Astrocyte (in vitro differentiated cells and primary cell): ENCODE measurements at places on chromosomes 12 and 14. TPM values are rescaled to one million over a fixed set of nuclear protein-coding genes. Genes with fewer than 3 reads are reported as not detected.

DNA sequence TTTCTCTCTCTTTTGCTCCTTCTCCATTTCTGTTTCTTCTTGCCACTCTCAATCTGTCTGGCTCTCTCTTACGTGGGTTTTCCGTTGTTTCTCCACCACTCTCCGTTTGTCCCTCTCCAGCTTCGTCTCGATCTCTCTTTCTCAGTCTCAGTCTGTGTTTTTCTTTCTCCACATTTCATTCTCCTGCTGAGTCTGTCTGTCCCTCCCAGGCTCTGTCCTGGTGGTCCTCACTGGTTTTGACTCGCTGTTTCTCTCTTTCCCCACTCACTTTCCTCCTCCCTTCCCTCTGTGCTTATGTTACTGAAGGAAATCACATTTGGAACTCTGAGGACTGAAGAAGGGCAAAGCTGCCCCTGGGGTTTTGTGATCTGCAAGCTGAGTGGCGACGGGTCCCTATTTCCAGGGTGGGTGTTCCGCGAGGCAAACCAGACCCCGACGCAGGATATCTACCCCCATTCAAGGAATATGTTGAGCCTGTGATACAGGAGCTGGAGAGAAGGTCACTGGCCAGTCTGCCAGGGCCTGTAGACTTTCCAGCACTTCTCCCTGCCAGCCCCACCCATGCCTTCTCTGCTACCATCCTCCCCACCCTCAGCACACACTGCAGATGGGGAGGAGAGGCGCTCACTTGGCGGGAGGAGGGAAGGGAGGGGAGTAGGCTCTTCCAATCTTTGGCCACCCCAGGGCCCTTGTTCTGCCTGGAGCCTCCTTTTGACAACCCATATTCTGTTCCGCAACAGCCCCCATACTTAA lies 102.7 kb upstream of the MAP1LC3B2 start:
- no peak for DNase-seq

DNA sequence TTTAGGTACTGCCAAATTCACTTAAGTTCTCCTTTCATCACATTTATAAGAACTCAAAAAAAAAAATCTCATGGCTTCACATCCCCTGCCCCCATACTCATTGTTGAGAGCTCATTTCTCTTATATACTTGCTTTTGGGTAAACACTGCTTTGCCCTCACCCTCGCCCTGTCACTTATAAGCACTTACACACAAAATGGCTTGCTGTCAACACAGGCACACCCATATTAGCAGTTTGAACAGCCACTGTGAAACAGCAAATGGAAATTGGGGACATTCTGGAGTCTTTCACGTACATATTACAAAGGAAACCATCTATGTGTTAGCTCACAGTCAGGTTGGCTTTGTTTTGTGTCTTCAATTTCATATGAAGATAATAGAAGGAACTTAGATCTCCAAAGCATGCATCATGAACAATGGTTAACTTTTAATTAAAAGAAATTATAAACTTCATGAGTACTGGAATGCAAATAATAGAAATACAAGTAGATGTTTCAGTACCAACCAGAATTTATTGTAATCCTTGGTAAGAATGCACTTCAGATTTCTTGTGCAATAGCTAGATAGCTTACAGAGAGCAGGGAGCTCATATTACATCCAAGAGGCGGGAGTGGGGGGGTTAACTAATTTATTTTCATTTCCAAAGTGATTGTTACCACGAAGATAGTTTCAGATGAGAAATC lies 272.2 kb downstream of the ALG10B start:
- DNase-seq: no peak

GRCh38 chr14:73293782-73294781 lies 56.8 kb downstream of the PAPLN start:
- peak; percentile 16 for DNase-seq

- no peak for DNase-seq
These were observed 38.7 kb downstream of the P2RX4 start for GRCh38 chr12:121248622-121249021.

GRCh38 chr14:57275023-57275664 lies 6.4 kb downstream of the AP5M1 start:
- DNase-seq: peak; percentile 30

DNA sequence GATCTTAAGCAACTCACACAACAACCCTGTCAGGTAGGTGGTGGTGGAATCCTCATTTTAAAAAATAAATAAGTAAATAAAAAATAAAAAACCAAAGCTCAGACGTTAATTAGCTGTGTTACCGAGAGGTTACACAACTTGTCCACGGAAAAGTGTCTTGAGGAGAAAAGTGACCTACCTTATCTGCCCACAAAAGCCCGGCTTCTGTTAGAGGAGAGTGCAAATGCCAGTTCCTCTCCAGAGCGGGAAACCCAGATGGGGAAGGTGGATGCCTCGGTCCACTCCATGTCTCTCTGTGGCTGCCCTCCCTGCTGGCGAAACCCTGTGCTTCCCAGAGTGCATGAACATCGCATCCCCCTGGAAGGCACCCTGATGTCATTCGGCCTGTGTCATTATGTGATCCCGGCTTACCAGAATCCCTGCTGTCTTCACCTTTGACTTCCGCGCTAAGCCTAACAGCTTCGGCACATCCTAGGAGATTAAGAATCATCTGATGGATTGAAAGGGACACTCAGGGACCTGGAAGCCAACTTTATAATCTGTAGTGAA lies 6.4 kb downstream of the MLXIP start:
- no peak for DNase-seq

DNA sequence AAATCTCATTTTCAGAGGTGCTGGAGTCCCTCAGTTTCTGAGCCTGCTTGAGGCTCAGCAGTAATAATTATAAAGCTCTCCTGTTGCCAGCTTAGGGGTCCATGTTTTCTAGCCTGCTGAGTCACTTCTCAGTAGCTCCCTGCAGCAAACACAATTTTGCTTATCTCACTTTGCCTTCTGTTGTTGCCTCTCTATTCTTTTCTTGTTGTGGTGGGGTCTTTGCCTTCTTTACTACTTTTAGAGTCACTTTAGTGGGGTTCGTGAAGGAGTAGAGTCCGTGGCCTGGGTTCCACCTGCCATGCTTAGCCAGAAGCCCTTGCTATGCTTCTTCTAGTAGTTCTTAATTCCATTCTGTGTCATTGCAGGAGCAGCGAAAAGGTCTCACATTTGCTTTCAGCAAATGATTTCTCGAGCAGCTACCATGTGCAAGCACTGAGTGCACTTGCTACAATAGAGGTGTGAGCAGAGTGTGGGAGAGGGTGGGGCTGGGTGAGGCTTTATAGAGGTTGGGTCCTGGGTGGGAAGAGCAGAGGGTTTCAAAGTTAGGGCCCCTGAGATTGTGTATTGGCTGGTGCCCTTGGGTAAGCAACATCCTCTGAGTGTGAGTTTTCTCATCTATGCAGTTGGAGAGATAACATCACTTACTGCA lies 114.3 kb downstream of the ADCK1 start:
- no peak for DNase-seq

GRCh38 chr14:100065111-100065871 lies at the start of gene EVL:
TSS of gene EVL (plus strand) at chr14:100065422. CDS start at chr14:100065501, 79 bp downstream.
- DNase-seq: no peak

GRCh38 chr14:69763761-69764510 lies 3.0 kb upstream of the SRSF5 start:
- DNase-seq: no peak

DNA sequence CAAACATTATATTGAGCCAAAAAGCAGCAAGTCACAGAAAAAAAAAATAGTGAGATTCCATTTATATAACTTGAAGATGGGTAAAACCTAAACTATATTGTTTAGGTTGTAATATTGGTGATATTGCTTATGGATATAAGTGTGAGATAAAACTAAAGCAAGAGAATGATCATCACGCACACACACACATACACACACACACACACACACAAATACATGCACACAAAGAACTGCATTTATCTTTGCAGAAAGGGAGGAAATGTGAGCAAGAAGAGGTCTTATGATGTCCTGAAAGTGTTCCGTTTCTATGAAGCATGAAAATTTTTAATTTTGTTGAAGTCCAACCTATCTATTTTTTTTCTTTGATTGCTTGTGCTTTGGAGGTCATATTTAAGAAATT lies 16.4 kb upstream of the AMN1 start:
- DNase-seq: no peak

DNA sequence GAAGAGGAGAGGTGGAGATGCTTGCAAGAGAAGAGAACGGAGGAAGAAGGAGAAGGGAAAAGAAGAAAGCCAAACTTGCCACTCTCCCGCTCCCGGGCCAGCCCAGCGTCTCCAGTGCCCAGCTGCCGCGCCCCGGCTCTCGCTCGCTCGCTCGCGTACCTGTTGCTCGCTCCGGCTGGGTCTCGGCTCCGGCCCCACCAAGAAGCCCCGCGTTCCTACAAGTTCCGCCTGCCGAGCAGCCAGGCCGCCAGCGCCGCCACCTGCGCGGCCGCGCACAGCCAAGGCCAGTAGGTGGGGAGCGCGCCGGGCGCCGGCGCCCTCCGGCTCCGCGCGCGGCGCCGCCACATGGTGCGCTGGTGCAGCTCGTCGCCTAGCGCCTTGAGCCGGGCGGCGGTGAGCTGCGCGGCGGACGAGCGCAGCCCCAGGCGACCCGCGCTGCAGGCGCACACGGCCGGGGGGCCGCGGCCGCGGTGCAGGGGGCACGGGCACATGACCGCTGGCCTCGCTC lies 370 bp downstream of the HRK start:
- DNase-seq: peak; percentile 38

DNA sequence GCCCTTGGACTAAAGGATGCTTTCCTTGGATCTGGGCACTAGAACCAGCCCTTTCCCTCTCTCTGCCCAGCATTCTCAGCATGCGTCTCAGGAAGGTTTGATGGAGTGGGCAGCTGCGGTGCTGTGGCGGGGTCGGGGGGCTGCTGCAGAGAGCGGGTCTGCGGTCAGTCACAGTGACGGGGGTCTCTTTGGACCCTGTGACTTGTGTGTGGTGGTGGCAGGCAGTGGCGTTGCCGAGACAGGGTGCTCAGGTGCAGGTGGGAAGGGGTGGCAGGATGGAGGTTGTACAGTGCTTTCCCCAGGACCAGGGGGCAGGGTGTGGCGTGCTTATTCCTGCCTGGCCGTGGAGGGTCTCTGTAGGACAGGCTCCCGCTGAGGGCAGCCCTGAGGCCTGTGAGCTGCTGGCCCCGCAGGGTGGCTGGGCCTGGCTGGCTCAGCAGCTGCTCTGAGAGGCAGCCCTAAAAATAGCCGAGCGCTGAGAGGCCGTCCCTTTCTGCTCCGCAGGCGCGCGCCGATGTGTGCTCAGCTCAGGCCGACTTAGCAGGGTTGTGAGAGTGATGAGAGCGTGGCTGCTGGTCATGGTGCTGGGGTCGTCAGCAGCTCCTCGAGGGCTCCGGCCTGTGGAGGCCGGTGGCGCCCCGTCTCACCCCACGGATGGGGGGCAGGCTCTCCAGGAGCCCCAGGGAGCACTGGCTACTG lies 9.7 kb downstream of the PACS2 start:
- DNase-seq: no peak

- peak; percentile 90 for DNase-seq
These were observed 103.8 kb downstream of the OSBPL8 start for GRCh38 chr12:76455582-76456345.

- no peak for DNase-seq
These were observed 468.0 kb downstream of the FUT8 start for GRCh38 chr14:65880507-65880906.

The CFAP251 gene
- total RNA-seq: 4.6 and 4.7 TPM in 2 replicates

The SLC25A21 gene
- total RNA-seq: 1.5 and 2.8 TPM in 2 replicates

The GRIN2B gene
- total RNA-seq: 0.50 and 1.4 TPM in 2 replicates

The PIWIL1 gene
- total RNA-seq: not detected in 2 replicates

The SMIM41 gene
- total RNA-seq: 0.18 TPM in 1 of 2 replicates, not detected in the other

The EPYC gene
- 0.26 and 0.39 TPM in 2 replicates for total RNA-seq

The CLBA1 gene
- 6.3 and 7.2 TPM in 2 replicates for total RNA-seq

The PTMS gene
- 504 and 510 TPM in 2 replicates for total RNA-seq

The EML5 gene
- 0.05 and 0.07 TPM in 2 replicates for total RNA-seq

The CLEC4C gene
- not detected in 2 replicates for total RNA-seq

The INSM2 gene
- not detected in 2 replicates for total RNA-seq

The CLMN gene
- total RNA-seq: 10.8 and 14.0 TPM in 2 replicates
